ENCODE measurements at places on chromosomes 11 and 22. TPM values are rescaled to one million over a fixed set of nuclear protein-coding genes. Genes with fewer than 3 reads are reported as not detected.

DNA sequence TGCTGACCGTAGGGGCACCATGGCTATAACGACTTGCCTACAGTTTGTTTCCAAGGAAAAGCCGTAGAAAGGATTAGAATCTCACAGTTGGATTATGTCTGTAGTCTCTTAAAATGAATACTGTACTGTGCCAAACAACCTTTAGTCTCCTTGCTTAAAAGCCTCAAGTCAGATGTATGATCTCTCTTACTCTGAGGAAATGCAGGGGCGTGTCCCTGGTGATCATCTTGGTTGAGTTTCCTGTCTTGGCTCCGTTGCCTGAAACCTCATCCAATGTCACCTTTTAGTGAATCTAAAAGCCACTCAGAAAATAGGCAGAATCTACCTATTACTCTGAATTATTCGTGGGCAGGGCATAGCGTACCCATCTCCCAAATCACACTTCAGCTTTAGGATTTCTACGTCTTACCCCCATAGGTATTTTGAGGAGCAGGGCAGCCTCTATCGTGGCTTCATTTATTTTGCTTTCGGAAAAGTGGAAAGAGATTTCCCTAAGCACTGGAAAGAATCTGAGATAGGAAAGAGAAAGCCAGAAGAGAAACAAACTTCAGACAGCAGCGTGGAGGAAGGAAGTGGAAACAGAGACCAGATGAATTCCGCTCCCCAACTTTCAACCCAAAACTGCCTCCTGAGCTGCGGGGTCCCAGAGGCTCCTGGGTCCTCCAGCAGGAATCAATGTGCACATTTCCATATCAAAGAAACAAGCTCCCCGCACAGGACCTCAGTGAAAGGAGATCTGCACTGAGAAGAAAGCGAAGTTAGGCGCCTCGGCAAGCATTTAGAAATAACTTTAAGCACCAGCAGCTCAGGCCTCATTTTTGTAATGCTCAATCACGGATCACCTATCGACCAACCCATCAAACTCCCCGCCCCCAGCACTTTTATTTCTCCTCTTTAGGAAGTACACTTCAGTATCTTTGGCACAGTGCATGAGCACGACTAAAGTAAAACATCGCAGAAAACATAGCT is 245.8 kb downstream of the ETS1 start:
- DNase-seq, result peak; percentile 81

RHOD gene
- total RNA-seq, result 0.35 TPM

DNA sequence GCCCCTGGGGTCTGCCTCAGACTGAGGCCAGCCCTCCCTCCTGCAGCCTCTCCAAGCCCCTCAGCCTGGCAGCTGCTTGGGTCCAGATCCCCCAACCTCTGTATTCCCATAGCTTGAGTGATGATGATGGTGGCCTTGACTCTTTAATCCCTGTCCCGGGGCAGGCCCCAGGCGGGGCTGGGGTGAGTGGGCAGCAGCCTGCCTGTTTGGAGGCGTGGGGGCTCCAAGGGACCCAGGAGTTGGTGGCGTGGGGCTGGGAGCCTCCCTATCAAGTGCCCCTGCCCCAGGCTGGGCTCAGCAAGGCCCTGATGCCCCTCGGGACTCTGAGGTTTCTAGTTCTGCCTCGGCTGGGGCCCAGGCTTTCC is 22.5 kb downstream of the PPIL2 start:
- DNase-seq, result no peak

- no peak for DNase-seq
Observed at GRCh38 chr11:128398517-128399250, 188.7 kb downstream of the ETS1 start.

ELFN2 gene
- 0.10 TPM for total RNA-seq

GRCh38 chr11:116454020-116454645 is 318.7 kb downstream of the BUD13 start:
- peak; percentile 40 for DNase-seq

DNA sequence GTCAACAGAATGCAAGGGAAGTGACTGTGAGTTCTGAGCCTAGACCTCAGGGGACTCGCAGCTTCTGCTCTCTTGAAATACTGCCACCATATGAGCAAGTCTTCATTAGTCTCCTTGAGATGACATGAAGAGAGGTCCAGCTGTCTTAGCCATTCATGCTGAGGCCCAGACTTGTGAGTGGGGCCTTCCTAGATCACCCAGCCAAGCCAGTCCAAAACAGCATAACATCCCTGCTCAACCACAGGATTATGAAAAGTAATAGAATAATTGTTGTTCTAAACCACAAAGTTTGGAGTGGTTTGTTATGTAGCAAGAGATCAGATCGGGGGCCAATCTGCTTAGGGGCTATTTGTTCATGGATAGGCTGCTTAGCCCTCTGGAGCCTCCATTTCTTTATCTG is 54.9 kb upstream of the HTATIP2 start:
- DNase-seq, result no peak

GGTLC3 gene
- total RNA-seq, result not detected

GRCh38 chr11:11157185-11157584 is 195.9 kb downstream of the CSNK2A3 start:
- peak; percentile 72 for DNase-seq

DNA sequence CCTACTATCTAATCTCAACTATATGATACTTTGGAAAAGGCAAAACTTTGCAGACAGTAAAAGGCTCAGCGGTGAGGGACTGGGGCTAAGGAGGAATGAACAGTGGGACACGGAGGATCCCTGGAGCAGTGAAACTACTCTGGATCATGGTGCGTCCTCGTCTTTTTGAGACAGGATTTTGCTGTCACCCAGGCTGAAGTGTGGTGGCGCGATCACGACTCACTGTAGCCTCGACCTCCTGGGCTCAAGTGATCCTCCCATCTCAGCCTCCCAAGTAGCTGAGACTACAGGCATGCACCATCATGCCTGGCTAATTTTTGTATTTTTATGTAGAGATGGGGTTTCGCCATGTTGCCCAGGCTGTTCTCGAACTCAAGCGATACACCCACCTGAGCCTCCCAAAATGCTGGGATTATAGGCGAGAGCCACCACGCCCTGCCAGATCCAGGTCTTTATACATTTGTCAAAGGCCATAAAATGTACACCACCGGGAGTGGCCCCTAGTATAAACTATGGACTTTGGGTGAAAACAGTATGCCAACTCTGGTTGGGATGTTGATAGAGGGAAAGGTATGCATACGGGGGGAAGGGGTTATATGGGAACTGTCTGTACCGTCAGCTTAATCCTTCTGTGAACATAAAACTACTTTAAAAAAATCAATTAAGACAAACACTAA is 28.0 kb upstream of the CYP2D6 start:
- no peak for DNase-seq

DNA sequence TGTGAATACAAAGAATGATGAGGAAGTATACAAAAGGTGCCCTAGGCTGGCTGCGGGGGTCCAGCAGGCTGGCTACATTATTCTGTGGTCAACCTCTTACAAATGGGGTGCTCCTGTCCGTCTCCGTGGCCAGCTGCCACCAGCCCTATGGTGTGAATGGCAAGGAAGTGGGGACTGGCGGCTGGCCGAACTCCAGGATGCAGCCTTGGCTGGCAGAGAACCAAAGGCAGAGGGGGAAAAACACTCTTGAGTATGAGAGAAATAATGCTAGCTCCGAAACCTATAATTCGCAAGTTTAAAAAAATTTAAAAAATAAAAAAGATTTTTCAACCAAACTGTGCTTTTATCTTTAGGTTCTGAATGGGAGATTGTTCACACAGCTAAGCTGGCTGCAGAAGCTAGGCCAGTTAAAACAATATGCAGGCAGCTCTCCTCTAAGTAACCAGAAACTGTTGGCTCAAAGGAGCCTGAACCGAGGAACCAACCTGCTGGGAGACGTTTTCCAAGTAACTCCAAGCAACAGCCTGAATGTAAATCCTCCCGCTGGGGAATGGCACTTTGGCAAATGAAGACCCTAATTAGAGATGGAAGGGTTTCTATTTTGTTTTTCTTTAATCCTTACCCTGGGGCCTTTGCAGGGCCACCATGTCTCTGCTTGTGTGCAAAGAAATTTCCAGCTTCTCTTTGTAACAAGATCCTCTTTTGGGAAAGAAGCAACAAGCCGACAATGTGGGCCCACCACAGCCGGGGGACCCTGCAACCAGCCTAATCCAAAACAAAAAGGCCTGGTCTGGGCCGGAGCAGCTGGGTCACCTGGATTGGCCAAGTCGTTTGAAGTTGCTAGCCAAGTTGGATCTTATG is 50.2 kb downstream of the C22orf31 start:
- no peak for DNase-seq

DNA sequence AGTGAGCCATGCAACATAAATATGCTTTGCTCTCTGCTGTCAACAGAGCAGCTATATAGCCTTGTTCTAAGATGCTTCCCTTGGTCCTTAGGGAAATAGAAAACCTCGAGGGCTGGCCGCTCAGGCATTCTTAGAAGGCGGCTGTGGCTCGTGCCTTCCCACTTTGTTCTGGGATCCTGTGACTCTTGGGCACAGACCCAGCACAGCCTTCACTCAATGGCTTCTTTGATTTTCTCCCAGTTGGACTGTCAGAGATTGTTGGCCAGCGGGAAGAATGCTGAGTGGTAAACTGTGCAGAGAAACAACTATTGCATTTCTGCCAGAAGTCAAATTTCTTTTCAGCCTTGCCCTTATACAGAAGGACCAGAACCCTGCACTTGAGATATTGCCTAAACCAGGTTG is 9.5 kb upstream of the MICAL2 start:
- DNase-seq, result no peak

RFPL3 gene
- not detected for total RNA-seq

- no peak for DNase-seq
Observed at GRCh38 chr11:62115085-62115694, 8.6 kb upstream of the INCENP start.

DNA sequence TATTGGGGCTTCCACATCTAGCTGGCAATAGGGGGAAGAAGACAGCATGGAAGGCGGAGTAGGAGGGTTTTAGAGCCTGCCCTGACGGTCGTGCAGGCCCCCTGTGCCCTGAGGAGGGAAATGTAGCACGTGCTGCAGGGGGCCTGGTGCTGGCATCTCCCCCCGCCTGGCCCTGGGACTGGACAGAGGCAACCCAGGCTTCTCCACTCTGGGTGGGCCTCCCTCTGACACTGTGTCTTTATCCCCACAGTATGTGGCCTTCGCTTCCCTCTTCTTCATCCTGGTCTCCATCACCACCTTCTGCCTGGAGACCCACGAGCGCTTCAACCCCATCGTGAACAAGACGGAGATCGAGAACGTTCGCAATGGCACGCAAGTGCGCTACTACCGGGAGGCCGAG is 36.8 kb downstream of the KCNC1 start:
- DNase-seq, result no peak

CECR2 gene
- total RNA-seq, result not detected

TIMP3 gene
- total RNA-seq, result not detected

- DNase-seq, result no peak
Observed at GRCh38 chr11:3139086-3139440, 26.0 kb downstream of the OSBPL5 start.

GRCh38 chr22:22228921-22229320 is 15.7 kb upstream of the VPREB1 start:
- no peak for DNase-seq

GRCh38 chr11:99424313-99425084 is 403.8 kb downstream of the CNTN5 start:
- DNase-seq, result no peak

CCS gene
- 32.6 TPM for total RNA-seq

DNA sequence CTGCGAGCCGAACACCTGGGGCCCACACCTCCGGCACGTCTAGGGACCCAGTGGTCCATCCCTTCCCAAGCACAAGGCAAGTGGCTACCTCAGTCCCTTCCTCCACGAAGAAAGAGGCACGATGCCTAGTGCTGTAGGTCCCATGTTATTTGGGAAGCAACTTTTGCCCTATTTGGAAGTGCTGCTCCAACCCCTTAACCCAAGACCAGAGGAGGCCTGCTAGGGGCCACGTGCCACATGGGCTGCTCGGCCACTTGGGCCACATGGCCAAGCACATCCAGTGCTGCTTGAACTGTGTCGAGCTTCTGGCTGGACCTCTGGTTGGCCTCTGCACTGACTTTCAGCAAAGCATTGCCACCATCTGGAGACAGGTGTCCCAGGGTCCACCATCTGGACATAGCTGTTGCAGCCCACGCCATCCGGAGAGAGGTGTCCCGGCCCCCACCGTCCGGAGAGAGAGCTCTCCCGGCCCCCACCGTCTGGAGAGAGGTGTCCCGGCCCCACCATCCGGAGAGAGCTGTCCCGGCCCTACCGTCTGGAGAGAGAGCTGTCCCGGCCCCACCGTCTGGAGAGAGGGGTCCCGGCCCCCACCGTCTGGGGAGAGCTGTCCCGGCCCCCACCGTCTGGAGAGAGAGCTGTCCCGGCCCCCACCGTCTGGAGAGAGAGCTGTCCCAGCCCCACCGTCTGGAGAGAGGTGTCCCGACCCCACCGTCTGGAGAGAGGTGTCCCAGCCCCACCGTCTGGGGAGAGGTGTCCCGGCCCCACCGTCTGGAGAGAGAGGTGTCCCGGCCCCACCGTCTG is 6.5 kb upstream of the B4GALNT4 start:
- no peak for DNase-seq

FJX1 gene
- 0.21 TPM for total RNA-seq

DNA sequence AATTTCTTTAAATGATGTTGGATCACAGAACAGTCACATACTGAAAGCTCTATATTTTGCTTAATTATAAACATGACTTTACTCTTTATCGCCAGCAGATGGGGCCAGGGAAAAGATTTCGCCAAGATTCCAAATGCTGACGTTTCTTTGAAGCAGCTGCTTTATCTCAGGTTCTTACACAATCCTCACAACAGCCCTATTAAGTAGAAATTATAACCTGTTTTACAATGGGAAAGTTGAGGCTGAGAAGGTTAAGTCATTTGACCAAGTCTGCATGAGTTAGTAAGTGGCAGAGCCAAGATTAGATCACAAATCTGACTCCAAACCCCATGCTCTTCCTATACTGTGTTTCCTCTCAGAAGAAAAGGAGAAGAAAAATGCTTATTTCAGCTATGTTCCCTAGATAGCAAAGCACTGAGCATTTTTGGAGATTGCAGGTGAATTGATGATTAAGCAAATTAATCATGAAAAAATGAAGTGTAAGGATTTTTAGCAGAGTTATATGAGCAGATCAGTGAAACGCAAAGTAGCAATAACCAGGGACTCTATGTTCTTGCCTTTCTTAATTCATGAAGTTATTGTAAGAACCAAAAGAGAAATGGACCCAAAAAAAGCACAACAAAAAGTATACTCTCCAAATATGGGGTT is 79.0 kb downstream of the AASDHPPT start:
- DNase-seq, result no peak
